D341Med (cell line): ENCODE measurements at places on chromosomes 4 and X.

GRCh38 chr4:6489927-6490326, 17.5 kb upstream of the PPP2R2C start:
- no peak for DNase-seq

DNA sequence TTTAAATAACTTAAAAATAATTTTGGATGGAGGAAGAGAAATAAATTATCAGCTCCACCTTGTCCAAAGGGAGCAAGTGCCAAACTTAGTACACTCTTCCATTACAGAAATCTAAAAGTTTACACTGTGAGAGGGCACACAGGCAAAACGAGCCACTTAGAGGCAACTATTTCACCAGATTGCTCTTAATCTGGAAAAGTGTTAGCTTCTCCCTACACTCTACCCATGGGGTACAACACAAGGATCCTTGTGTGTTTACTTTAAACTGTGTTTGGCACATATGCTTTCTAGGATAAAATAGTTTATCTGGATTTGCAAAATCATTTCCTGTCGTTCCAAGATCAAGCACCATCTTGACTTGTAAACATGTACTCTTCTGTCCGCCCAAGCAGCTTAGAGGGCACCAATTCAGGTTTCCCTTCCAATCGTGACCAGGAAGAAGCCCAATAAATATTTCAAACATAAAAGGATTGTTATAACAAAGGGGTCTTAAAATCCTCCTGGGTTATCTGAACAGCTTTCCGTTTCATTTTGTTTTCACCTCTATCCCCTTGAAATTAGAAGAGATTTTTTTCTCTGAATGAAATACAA, 29.0 kb upstream of the KDR start:
- no peak for DNase-seq

DNA sequence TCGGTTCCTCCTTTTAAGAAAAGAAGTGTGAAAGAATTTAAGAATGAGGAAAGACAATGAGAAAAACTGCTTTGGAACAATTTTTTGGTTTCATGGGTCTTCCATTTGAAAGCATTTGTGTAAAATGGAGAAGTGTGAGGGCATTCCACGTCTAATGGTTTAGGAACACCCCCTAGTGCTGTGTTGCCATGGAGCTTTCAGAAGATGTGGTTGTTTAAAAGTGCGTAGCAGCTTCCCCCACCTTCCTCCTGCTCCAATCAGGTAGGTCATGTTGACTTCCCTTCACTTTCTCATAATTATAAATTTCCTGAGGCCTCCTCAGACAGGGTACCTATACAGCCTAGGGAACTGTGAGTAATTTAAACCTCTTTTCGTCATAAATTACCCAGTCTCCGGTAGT, 50.0 kb downstream of the UGT2B10 start:
- DNase-seq: no peak

DNA sequence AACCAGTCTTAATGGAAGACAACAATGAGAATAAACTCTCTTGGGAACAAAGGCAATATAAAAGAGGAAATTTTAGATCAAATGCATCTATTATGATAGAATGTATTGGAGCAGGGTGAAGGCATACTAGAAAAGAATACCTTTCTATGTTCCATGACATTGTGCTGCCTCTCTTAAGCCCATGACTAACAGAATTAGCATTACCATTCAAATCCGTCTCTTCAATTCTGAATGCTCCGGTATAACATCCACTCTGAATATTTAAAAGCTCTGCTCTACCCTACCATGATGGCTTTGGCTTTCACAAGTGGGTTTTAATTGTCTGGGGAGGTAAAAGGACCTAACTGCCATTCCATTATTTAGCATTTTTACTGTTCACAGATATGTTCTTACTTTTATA, 1878.4 kb downstream of the ARAP2 start:
- no peak for DNase-seq

DNA sequence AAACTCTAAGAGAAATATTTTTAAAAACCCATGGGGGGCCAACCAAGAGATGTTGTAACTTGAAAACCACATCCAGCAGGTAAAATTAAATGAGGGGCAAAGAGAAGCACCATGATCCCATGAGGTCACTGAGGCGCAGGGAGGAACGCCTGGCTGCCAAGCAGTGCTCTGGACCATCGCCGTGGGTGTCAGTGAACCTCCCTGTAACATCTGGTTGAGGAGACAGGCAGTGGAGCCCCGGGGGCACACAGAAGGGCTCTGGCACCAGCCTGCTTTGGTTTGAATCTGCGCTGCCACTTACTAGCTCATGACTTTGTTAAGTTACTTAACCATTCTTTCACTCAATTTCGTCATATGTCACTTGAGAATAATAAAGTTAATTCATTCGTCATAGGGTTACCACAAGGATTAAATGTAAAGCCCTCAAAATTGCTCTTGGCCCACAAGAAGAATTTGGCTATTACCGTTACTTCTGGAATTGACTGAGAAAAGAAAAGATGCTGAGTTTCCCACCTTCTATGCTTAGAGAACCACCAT, 41.6 kb upstream of the SLC25A4 start:
- no peak for DNase-seq

- no peak for DNase-seq
Observed at GRCh38 chr4:189143263-189143952, 797.3 kb upstream of the FRG1 start.

DNA sequence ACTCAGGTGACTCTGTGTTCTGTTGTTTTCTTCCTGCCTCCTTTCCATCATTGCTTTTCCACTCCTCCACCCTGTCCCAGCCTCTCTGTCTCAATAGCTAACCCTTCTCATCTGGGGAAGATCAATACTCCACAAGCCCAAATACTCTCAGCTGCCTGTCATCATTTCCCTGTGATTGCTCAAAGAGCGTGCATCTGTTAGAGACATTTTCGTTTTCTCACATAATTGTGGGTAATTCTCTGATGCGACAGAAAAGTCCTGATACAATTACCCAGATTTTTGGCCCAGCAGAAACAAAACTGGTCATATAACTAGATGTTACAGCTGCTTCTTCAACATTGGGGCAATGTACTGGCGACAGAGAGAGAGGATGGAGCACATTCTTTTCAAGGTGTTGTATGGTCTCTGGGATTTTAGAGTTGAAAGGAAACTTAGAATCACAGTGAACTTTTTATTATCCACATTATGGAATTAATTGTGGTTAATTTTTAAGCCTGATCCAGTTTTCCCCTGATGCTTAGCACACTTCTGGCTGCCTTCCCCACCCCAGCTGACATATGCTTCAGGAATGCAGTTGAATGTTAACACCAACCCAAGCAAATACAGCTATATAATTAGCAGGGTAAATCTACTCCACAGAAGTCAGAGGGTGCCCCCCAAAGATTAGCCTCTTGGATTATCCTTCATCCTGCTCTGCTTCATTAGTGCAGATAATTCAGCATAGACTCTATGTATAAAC, 171.4 kb upstream of the ANXA3 start:
- DNase-seq: no peak

GRCh38 chrX:83934220-83934619, 73.3 kb downstream of the CYLC1 start:
- no peak for DNase-seq

- DNase-seq: no peak
Observed at GRCh38 chrX:37353646-37354045, 4.5 kb downstream of the PRRG1 start.

DNA sequence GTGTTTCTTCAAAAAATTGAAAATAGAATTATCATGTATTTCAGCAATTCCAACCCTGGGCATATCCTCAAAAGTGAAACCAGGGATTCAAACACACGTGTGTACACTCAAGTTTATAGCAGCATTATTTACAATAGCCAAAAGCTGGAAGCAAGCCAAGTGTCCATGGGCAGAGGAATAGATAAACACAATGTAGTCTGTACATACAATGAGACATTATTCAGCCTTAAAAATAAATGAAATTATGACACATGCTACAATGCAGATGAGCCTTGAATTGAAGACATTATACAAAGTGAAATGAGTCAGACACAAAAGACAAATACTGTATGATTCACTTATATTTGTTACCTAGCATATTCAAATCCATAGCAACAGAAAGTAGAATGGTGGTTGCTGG, 853.4 kb downstream of the STIM2 start:
- DNase-seq: no peak

GRCh38 chrX:134760650-134761049, 102.4 kb upstream of the PLAC1 start:
- DNase-seq: no peak

GRCh38 chrX:12309040-12309743, 170.9 kb downstream of the FRMPD4 start:
- DNase-seq: no peak

GRCh38 chr4:140793291-140793690, 37.1 kb upstream of the TBC1D9 start:
- DNase-seq: peak; percentile 37

DNA sequence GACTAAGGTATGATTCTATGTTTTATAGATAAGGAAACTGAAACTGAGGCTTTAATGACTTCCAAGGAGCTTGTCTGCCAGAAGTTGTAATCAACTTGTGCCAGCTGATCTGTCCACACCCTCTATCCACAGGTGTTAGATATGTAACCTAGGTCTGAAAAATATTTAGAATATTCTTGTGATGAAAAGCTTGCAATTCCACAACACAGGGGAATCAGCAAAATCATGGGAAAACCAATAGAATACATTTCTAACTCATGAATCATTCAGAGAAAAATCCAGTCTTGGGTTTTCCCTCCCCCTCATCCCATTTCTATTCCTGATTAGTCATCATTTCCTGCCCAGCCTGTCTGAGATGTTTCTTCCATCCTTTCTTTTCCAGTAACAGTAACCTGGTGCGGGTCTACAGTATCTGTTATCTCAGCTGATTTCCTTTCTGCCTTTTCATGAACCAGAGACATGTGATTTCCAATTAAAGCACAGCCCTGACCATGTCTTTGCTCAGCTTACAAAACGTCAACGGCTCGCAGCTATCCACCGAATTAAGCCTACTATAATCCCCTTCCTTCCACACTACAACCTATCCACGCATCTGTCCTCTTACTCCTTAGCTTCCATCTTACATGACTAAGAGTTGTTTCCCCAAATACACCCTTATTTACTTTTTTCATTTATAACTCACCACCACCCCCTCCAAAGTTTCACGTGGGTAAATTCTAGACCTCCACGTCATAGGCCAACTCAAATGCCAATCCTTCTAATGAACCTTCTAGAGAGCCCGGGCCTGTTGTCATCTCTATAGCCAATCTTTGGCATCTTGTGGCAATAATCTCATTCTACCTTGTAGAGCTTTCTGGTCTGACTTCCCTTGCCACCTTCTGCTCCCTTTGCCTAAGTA, 961 bp upstream of the NOCT start:
- peak; percentile 46 for DNase-seq
